NCI-H1105 treated with DMSO at 0.1 percent for 48 hours (cell line): ENCODE measurements at places on chromosomes 11 and 22.

DNA sequence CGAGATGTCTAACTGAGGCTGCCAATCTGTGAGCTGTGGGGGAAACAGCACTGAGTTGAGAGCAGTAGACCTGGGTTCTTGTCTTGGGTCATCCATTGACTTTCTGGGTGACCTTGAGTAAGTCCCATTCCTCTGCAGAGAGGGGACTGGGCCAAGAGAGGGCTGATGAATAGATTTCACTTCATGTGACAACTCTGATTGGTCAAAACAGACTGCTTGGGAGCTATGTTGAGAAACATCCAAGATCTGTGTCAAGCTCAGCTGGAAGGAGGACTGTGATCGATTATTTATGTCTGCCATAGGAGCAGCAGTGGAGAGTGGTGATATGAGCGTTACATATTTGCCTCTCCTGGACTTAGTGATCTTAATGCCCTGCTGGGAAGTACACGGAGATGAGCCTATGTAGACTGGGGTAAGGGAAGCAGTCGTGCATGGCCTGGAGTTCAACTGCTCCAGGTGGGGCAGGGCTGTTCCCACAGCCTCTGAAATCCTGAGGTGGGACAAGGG, 47.7 kb downstream of the OTOG start:
- DNase-seq: no peak

DNA sequence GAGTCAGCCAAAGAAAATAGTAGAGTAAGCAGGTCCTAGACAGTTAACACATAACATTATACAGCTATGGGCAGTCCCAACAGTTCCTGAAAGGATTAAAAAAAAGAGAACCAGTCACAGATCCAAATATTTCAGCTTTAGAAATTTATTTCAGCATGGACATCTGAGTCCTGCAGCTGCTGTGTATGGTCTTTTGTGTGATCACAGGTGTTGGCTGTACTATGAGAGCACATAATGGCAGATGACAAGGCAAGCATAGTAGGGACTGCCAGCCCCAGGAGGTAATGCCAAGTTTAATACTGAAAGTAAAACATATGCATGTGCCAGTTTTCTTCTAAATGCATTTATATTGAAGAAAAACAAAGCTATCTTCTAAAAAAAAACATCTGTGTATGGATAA, 158.1 kb downstream of the GRIA4 start:
- DNase-seq: peak; percentile 6

GRCh38 chr11:134781380-134781866, 369.4 kb upstream of the B3GAT1 start:
- DNase-seq: no peak

DNA sequence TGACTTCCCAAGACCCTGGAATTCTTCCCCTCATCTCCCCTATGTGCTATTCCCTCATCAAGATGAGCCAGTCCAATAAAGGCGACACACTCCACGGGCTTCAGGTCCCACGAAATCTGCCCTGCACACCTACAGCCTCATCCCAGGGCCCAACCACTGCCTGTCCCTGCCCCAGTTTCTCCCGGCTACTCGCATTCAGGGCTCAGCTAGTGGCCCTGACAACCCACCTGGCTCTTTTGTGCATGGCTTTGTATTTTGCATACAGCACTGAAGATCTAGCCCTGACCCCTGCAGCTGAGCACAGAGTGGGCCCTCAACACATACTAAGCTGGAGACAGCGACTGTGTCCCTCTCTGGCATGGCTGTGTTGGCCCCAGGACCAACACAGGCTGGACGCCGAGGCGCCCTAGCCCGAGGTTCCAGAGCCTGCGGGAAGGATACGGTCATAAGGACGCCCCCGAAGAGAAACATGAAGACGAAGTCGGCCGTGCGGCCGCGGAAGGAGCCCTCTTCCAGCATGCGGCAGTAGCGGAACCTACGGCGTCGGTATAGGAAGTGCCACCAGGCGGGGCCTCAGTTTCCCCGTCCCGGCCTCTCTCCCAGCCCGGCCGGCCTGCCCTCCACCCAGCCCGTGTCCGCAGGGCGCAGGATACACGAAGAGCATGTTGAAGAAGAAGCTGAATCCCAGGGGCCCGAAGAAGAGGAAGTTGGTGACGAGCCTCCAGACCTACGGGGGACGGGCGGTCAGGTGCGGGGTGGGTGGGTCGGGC, 710 bp downstream of the DERL3 start:
- no peak for DNase-seq

GRCh38 chr11:76831686-76832310, 28.9 kb upstream of the ACER3 start:
- DNase-seq: no peak

DNA sequence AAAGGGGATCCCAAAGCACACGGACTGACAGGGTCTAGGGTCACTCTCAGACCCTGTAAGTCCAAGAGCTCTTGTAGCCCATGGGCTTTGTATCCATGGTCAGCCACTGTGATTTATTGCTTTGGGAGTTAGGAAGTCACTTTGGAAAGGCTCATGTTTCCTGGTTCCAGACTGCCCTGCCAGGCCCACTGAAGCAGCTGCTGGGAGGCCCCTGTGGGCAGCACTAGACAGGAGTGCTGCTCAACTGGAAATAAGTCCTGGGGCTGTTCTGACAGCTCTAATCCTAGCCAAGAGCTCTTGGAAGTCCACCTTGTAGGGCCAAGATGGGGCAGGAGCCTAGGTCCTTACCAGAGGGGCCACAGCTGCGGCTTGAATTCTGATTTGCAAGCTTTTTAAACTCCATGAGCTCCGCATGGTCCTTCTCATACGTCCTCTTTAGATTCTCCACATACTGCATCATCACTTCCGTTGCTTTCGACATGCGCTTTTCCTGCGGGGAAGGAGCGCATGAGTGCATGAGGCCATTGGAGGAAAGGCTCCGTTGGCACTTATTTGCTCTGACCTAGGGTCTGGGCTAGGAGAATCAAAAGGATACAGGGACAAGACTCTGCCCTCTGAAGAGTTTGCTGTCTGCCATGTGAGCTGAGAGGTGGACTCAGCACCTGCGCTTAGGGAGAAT, 32.2 kb upstream of the LYVE1 start:
- DNase-seq: no peak

- no peak for DNase-seq
These were observed 23.8 kb downstream of the GGTLC2 start for GRCh38 chr22:22667966-22668880.

DNA sequence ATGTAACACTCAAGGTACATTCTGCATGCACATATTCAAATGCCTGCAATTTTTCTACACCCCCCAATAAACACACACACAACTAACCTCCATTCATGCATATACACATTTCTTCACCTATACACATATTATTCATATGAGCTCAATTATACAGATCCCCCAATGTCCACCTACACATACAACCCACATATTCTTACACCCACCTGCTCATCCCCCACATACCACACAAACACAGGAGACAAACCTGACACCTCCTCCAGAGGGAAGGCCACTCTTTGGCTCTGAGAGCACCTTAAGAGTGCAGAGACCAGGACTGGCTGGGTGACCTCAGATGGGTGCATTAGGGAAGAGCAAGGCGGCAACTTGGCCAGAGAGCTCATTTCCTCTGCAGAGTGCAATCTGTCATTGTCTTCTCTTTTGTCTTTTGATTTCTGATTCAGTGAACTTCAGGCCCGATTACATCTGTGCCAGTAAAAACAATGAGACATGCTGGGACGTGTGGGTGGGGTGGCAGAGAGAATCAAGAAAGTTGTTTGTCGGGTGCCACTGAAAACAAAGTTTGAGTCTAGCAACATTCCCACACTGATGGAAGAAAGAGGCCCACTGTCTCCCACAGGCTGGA, 208.4 kb downstream of the NXPE2 start:
- no peak for DNase-seq

- peak; percentile 89 for DNase-seq
These were observed 5.0 kb downstream of the PDGFB start for GRCh38 chr22:39239561-39240423.

GRCh38 chr22:45686004-45686403, 14.4 kb downstream of the ATXN10 start:
- DNase-seq: no peak

- DNase-seq: no peak
These were observed 6.3 kb upstream of the SAMM50 start for GRCh38 chr22:43948836-43949406.

- DNase-seq: no peak
These were observed 977.0 kb downstream of the TBC1D22A start for GRCh38 chr22:47739291-47740015.

DNA sequence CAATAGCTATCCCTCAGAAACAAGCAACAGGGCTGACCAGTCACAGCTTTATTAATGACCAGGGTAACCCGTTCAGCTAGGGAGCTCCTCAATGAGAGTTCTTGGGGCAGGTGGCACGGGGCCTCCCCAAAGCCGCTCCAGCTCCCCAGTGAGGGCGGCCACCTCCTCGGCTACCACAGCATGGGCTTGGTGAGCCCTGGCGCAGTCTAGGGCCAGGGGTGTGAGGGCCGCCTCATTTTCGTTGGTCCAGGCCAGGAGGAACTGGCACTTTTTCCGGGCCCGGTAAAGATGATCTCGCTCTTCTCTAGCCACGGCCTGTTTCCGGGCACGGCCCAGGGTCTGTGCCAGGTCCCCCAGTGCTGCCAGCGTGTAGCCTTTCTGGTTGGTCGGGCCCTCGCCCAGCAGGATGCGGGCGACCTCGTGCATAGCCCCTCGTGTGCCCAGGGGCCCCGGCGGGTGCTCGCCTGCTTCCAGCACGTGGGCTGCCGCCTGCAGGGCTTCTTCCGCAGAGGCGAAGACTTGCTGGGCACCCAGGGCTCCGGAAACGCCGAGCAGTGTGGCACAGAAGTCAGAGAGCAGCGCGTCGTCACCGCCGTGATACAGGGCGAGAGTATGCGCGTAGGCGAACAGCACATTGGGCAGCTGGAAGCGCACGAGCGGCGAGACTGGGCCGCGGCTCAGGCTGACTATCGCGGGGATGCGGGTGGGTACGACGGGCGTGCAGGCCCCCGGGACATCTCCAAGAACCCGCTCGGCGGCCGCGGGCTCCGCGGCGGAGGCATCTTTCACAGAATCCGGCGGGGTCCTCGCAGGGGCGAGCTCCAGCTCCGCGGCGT, 913 bp downstream of the ZNHIT2 start:
- peak; percentile 7 for DNase-seq

- DNase-seq: no peak
These were observed 78.9 kb upstream of the FIBIN start for GRCh38 chr11:26914968-26915367.

DNA sequence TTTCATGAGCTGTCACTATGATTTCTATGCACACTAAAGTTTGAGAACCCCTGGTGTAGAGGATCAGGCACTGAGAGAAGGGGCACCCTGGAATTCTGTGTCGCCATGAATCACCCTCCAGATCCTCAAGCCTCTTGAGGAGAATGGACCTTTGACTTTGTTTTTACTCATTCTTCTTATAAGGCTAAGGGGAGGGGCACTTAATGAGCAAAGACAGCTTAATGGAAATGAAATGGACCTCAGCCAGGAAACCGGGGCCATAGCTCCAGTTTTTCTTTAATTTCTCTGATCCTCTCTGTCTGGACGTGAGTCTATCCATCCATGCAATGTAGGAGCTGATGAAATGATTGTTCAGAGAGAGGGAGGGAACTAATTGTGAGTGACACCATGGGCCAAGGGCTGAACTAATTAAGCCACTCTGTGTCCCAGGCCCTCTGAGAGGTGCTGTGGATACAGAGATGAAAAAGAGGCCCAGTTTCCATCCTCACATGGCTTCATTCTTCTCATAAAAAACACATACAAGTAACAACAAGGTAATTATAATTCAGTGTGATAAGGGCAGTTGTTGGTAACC, 32.8 kb downstream of the OR2AT4 start:
- DNase-seq: no peak

GRCh38 chr11:112637076-112637475, 324.1 kb upstream of the NCAM1 start:
- DNase-seq: no peak

DNA sequence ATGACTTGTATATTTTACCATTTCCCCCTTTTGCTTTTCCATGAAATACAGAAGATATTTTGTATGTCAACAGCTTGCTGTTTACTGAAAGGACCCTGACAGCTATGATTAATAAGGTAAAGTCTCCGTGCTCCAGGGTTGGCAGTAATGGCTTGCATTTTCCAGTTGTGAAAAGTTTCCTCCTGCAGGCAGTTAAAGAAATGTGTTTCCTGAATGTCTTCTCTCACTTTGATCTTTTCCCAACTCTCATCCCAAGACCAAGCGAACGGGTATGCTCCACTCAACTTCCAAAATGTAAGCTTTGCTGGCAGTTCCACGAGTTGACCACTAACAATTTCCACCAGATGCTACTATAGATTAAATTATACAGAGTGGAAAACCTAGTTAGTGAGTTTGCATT, 8.9 kb downstream of the FIBIN start:
- DNase-seq: no peak

- no peak for DNase-seq
These were observed 1.2 kb upstream of the FCHSD2 start for GRCh38 chr11:73143126-73143838.

- peak; percentile 95 for DNase-seq
These were observed at the start of gene AMOTL1 for GRCh38 chr11:94767701-94768601. Gene AMOTL1 (plus strand): TSS chr11:94768356. CDS start chr11:94768512, 156 bp downstream.
